Putamen (tissue), 1 donor: ENCODE measurements at places on chromosomes 4 and X.

- peak; percentile 26 for DNase-seq
Measured at GRCh38 chrX:120794525-120794975, 81.1 kb downstream of the CT47B1 start.

DNA sequence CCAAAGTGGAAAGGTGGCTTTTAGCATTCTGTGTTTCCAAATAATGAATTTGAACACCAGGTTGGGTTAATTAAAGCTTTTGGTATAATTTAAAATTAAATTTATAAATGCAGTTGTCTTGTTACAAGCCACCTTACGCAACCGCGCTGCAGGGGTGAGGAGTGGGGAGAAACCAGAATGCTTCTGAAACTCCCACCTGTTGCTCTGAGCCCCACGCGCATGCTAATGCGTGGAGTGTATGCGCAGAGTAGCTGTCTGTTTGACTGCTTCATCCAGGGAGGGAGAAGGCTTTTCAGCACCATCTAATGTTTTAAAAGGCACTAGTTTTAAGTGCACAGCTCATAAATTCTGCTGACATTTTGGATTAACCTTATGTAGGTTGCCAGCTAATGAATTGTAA is 12.5 kb downstream of the OGT start:
- DNase-seq: peak; percentile 33

GRCh38 chr4:110184140-110184790 is 14.2 kb downstream of the ELOVL6 start:
- DNase-seq: no peak

- no peak for DNase-seq
Measured at GRCh38 chr4:3349116-3349515, 56.3 kb downstream of the RGS12 start.

DNA sequence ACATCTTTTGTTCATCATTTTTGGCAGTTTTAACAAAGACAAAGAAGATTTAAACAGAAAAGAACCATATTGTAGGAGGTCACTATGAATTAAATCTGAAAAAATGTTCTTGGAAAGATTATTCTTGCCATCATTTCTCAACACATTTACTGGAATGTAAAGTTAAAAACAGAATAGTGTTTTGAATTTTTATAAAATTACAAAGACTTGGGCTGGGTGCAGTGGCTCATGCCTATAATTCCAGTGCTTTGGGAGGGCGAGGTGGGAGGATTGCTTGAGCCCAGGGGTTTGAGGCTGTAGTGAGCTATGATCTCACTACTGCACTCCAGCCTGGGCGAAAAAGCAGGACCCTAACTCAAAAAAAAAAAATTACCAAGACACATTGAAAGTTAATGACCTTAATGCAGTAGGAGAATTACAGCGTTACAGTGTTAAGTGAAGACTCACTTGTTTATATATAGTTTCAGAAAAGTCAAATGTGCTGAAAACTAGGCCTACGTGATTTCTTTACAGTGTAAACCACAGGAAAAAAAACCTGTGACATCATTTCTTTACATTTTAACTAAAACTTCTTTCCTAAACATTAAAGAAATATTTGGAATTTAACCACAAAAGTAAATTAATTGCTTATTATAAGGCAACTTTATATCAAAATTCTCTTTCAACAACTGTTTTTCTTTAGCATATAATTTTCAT is 7.9 kb downstream of the FAM13A start:
- DNase-seq: no peak

- DNase-seq: no peak
Measured at GRCh38 chrX:136546371-136546781, 14.4 kb downstream of the VGLL1 start.

DNA sequence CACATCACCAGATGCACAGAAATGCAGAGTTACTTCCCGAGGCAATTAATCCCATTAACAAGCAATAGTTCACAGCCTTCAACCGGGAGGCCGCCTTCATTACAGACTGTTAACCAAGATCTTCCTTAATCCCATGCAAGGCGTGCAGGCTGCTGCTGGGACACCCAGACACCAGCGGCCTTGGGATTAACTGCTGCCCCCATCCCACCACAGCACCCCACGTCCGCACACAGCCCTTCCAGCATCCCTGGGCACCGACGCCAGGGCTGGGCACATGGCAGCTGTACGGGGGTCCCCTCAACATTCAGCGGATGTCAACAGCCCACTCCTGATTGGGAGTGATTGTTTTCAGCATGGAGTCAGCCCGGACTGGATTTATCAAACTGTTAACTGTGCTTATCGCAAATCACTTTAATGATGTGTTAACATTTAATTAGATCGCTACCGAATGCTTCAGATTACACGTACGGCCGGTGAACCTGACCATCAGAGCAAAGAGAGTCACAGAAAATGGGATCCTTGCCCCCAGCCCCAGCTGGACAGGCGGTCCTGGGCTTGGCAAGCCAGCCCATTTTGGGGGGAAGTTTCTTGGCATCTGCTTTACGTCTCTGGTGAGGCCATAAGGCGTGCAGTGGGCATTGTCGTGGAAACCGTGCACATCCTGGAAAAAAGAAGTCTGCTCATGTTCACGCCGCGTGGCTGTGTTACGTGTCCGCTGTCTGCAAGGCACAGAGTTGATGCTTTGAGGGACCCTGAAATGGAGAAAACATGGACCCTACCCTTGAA is 126.4 kb downstream of the HMX1 start:
- DNase-seq: no peak

DNA sequence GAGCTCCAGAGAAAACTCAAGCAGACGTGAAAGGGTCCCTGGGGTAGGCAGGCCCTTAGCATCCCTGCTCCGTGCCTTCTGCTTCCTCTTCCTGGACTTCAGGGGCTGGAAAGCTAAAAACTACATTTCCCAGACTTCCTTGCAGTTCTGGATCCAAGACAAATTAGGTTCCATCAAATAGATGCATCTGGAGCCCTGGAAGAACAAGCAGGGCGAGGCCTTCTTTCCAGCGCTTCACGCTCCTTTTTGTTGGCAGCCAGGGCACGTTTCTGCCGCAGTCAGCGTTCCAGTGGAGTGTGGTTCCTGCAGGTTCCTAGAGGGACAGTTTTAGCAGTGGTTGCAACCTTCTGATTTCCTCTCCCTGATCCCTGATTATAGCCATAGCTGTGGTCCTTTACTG is 53.6 kb upstream of the MSX1 start:
- no peak for DNase-seq

- DNase-seq: no peak
Measured at GRCh38 chr4:162126729-162127128, 37.1 kb downstream of the FSTL5 start.

GRCh38 chrX:69510137-69510715 is 6.1 kb downstream of the NALF2 start:
- DNase-seq: no peak

- no peak for DNase-seq
Measured at GRCh38 chr4:53088152-53088551, 226.0 kb downstream of the RASL11B start.

- DNase-seq: no peak
Measured at GRCh38 chr4:20512033-20512792, 188.0 kb upstream of the PACRGL start.

DNA sequence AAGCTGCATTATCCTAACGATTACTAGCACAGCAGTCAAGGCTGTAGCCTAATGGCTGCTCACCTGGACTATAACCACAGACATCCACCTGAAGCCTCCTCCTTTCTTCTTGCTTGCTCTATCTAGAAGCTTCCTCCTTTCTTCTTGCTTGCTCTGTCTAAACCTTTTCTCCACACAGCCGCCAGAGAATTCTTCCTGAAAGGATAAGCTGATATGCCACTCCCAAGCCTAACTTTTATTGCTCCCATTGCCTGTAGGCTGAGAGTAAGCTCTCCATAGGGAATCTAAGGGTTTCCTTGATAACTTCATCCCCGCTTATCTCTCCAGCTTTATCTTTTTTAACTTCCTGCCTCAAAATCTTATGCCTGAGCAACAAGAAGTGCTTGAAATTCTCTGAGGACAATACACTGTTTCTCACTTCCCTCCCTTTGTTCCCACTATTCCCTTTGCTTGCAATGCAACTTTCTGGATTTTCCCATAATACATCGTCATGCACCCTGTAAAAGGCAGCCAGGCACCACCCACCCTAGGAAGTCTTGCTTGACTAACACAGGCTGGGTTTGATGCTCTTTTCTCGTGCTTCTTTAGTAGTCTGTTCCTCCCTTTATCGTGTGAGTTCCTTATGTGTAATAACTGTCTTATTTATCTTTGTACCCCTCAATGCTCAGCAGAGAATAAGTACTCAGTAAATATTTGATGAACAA is 1.4 kb upstream of the LRIT3 start:
- DNase-seq: no peak

- no peak for DNase-seq
Measured at GRCh38 chr4:177487977-177488376, 45.7 kb upstream of the AGA start.

GRCh38 chrX:134171661-134172587 is 65.1 kb upstream of the CCDC160 start:
- DNase-seq: peak; percentile 20

- no peak for DNase-seq
Measured at GRCh38 chrX:97847885-97848679, 964.4 kb downstream of the RPA4 start.

GRCh38 chr4:156137679-156138473 is 184.2 kb upstream of the CTSO start:
- DNase-seq: no peak

- DNase-seq: no peak
Measured at GRCh38 chr4:182465114-182465513, 221.9 kb downstream of the TENM3 start.

- DNase-seq: no peak
Measured at GRCh38 chr4:123869286-123870215, 473.0 kb downstream of the SPRY1 start.

- peak; percentile 55 for DNase-seq
Measured at GRCh38 chr4:1080961-1081688, 32.2 kb downstream of the RNF212 start.

DNA sequence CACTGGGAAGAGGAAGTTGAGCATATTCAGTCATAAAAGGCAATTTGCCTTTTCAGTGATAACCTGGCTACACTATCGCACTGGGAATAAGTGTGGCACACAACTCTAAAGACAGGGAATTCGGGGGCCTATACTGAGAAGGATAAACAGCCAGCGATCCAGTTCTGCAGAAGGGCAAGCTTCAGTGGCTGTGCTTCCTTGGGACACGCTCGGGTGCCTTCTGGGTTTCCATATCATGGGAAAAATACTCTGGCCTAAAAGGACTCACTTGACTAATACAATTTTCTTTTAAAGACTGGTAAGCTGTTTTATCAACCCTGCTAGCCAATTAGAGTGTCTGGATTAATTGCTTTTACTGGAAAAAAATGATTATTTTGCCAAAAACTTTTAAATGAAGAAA is 58.5 kb downstream of the TENM3 start:
- DNase-seq: no peak
